ENCODE measurements at places on chromosomes 1 and 21.

- DNase-seq = no peak
Measured at GRCh38 chr1:183512450-183512849, 40.2 kb downstream of the SMG7 start.

- DNase-seq = no peak
Measured at GRCh38 chr1:152786077-152786476, at the start of gene LCE1E. LCE1E (plus strand) TSS chr1:152786257; CDS start chr1:152787300, 1,043 bp downstream.

DNA sequence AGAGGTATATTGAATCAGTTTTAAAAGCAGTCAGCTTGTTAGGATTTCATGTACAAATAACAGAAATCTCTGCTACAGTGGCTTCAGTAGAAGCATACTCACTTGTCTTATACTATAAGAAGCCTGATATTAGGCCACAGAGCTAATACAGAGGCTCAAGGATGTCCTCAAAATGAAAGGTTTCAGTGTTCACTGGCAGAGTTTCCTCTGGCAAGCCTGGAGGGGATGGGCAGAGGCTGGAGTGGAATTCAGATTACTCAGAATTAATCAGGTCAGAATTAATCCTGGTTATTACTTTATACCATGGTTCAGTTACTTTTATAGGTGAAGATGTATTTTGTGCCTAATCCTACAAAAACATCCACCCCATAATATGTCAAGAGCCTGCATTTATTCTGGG is 520.5 kb downstream of the USP25 start:
- DNase-seq = no peak

GRCh38 chr1:179029321-179029759 is 3.6 kb downstream of the FAM20B start:
- DNase-seq = no peak

- no peak for DNase-seq
Measured at GRCh38 chr1:153364766-153365666, 7.4 kb downstream of the S100A9 start.

GRCh38 chr1:150922519-150922975 is 3.6 kb upstream of the SETDB1 start:
- DNase-seq = peak; percentile 63

GRCh38 chr21:15549671-15550070 is 180.1 kb upstream of the USP25 start:
- DNase-seq = no peak

- DNase-seq = no peak
Measured at GRCh38 chr1:162389021-162389818, 7.7 kb downstream of the C1orf226 start.

GRCh38 chr1:212302745-212303383 is 17.7 kb downstream of the PPP2R5A start:
- DNase-seq = no peak

- DNase-seq = no peak
Measured at GRCh38 chr1:201647722-201648065, 108.8 kb downstream of the NAV1 start.

- no peak for DNase-seq
Measured at GRCh38 chr21:31268090-31268489, 76.0 kb downstream of the TIAM1 start.

DNA sequence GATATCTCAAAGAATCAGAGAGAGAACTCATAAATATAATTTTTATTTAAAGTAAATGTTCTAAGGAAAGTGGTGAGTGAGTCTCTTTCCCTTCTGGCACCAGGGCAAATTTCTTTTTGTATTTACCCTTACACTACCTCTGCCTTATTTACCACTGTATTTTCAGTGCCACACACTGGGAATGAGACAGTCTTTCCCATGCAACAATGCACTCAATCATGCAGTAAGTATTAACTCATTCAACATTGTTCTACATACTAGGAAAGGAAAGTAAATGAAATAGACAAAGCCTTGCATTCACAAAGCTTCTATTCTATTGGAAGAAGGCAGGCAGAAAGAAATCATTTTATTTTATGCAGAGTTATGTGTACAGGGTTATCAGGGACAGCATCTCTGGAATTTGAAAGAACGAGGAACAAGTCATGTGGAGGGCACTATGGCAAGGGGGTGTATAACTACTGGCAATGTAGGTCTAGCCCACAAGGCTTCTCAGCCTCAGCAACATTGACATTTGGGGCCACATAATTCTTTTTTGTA is 129.8 kb upstream of the PRDX6 start:
- DNase-seq = no peak

GRCh38 chr1:83512373-83513193 is 486.3 kb downstream of the TTLL7 start:
- no peak for DNase-seq

DNA sequence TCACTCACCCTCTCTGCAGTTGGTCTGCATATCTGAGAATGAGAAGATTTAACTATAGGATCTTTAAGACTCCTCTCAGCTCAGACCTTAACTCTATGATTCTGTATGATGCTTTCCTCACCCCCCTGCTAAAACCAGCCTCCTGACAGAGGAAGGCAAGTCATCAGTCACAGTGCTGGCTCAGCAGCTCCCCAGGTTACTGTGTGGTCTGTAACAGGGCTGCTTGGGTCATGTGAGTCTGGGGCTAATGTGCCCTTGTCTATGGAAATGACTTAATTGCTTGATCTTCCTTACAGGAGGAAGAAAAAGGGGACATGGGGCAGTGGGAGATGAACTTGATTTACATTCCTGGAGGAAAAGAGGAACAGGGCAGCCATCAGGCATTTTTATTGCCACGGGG is 625.6 kb downstream of the PTPRU start:
- no peak for DNase-seq

DNA sequence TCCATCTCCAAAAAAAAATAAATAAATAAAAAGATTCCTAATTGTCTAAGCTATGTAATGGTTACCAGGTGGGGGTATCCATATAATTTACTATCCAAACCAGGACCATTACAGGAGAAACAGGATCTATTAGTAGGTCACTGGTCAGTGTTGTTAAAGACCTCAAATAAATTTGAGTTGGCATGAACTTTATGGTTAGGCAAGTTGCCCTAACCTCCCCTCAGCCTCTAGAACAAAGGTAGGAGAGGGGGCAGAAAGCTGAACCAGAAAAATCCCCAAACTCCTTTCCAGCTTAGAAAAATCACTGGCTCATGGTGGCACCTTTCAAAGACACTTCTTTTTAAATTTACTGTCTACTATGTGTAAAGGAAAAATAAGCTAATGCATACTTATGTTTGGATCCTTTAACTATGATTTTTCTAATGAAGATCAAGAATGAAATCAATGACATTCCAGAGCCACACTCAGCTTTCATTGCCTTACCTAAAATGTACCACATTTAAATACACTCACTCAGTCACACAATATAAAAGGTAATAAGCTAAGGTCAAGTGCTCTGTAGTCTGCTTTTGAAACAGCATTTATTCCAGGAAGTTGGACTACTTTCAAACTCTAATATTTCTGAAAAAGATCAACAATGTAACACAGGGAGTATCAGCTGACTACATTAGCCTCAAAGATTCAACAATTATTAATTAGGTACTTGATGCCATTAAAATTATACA is 13.8 kb downstream of the EIF4G3 start:
- no peak for DNase-seq

- no peak for DNase-seq
Measured at GRCh38 chr1:93804412-93804811, 74.6 kb downstream of the DNTTIP2 start.

GRCh38 chr1:206772243-206772937 is at the start of gene IL10:
IL10 (minus strand) TSS chr1:206772494; CDS start chr1:206772435, 59 bp downstream.
- no peak for DNase-seq

- DNase-seq = no peak
Measured at GRCh38 chr21:37001441-37001840, 5.1 kb upstream of the RIPPLY3 start.

DNA sequence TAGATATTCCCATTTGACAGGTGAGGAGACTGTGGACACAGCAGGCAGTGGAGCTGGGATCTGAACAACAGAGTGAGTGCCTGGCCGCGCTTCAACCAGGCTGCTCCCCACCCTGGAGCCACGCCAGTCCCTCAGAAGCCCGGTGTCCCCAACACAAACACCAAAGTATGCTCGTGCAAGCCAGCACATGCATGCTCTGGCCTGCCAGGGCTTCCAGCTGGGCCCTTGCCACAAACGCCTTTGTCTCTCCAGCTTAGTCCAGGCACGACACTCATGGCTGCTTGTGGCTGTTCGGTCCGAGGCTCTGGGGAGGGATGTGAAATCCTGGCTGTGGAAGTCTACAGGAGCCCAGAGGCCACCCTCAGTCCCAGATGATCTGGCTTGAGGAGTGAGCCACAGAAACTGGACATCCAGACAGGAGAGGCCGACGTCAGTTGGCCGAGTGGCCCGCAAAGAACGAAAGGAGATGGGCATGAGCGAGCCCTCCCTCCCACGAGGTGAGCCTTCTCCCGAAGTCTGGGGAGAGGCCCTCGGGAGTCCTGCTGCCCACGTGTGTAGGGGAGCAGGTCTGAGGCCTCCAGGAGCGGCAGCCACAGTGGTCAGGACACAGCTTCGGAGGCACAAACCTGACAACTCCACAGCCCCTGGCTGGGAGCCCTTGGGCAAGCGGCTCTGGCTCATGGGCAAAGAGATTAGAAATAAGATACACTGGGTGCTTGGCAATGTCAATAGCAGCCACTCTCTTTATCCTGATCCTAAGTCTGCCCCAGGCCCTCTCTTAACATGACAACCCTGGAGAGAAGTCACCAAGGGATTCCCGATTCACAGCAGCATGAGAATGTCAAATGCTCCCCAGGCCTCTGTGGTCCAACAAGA is 117.1 kb upstream of the IFFO2 start:
- DNase-seq = no peak

DNA sequence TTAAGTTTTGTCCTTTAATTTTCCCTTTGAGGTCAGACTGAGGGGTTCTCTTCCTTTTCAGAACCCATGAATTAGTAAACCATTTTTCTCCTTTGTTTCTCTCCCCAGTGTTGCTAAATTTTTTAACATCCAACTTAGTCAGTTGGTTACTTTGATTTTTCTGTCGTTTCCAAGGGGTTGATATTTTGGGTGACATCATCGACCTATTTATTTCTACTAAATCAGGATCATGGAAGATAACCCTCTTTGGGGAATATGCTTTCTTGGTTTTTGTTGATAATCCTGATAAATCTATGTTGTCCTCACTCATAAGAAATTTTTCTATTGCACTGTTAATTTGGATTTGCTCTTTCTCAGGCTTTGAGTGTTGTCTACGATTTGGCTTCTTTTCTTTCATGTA is 40.9 kb downstream of the LRRC53 start:
- no peak for DNase-seq

GRCh38 chr1:170410401-170411166 is 121.4 kb upstream of the GORAB start:
- DNase-seq = no peak

- DNase-seq = no peak
Measured at GRCh38 chr1:247829656-247830055, 5.7 kb upstream of the OR14A16 start.

All from stimulated activated effector memory CD8-positive, alpha-beta T cell treated with anti-CD3 and anti-CD28 coated beads, Interleukin-12 subunit alpha, Interleukin-12 subunit beta, amount 100 ng/mL, for 72 hours (primary cell).